ENCODE measurements at places on chromosomes 7 and 10.

DNA sequence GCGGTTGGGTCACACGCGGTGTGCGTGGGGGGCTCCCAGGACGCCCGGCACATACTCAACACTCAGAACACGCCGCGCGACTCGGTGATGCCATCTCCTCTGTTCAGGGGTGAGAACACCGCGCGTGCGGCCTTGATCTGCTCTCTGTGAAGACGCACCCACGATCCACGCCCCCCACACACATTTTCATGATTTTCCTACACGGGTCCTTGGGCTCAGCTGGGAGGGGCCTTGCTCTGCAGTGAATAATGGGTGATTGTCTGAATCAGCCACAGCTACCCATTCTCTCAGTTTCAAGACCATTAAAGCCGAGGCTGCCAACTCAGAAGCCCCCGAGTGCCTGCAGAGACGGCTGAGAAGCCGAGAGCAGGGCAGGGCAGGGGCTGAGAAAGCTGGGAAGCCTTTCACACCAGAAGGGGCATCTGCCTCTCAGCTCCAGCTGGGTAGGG is 54.3 kb upstream of the PDGFA start:
- DNase-seq: no peak

DNA sequence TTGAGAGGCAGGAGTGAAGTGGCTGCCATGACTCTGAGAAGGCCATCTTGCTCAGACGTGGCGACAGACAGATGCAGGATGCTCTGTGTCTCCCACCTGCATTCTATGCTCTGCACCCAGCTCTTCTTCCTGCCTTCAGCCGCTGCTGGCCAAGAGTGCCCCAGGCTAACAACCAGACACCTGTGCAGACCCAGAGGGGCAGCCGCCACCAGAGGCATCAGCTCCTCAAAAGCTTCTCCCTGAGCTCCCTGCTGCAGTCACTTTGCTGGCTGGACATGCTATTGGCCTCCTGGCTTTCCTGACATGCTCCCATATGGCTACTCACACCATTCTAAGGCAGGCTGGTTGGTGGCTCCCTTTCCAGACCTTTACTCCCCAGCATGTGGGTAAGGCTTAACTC is 70.6 kb upstream of the GRB10 start:
- DNase-seq: no peak

DNA sequence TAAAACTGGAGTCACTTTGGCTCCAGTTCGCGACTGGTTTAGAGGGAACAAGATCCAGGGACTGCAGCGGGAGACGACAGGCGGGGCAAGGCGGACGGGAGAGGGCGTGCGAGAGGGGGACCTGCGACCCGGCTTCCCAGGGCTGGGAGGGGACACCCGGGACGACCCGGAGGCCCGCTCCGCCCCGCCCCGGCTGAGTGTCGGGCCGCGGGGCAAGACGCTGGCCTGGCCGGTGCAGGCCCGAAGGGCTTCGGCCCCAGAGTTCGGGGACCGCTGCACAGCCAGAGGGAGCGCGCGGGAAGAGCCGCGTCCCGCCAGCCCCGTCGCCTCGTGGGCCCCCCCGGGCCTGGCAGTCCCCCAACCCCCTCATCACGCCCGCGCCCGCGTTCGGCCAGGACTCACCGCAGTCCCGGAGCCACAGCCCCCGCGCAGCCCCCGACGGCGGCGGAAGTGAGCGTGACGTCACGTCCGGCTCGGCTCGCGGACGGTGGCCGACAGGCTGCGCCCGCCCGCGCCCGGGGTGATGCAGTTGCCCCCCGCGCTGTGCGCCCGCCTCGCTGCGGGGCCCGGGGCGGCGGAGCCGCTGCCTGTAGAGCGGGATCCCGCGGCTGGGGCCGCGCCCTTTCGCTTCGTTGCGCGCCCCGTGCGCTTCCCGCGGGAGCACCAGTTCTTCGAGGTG is at the start of the genes TUBGCP2 and ZNF511:
TSS of gene TUBGCP2 (minus strand) at position 452 of the 679 bp plus-strand sequence. CDS start 5,931 bp downstream, outside the sequence.
TSS of gene ZNF511 (plus strand) at position 494 of the 679 bp plus-strand sequence. CDS start at position 524, 30 bp downstream.
- peak; percentile 37 for DNase-seq

DNA sequence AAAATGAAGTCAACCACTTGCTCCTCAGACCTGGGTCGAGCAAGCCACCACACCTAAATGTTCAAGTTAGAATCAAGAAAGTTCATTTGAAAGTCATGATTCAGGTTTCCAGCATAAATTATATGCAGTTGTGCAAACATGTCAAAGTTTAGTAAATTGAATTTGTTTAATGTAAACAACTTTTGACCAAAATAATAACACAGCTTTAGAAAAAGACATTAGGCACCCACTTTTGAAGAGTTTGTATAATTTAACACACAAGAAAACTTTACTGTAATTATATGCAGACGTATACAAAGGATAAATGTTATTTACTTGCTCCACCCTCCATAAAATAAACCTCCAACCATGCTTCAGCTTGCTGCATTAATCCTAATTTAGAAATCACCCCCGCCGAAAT is 680.0 kb downstream of the LRMDA start:
- DNase-seq: no peak

DNA sequence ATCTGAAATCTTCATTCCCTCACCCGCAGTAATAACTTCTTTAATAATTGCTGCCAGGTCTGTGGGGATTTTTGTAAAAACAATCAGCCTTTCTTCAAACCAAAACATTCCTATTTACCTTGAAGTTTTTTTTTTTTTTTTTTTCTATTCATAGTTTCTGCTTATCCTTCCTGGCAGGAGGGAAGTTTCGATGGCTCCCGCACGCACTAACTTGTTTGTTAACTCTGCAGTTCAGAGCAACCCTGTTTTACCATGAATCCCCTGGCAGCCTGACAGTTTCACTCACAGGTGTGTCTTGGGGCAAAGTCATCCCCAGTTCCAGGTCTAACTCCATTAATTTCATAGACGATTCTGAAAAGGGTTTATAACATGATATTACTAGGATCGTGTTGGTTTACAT is 149.3 kb downstream of the KLF6 start:
- no peak for DNase-seq

GRCh38 chr10:59880971-59881510 is 25.3 kb downstream of the CCDC6 start:
- no peak for DNase-seq

- peak; percentile 98 for DNase-seq
These were observed 95.3 kb downstream of the LRRC4 start for GRCh38 chr7:127935847-127936376.

GRCh38 chr10:87850742-87851205 is 12.6 kb downstream of the KLLN start:
- no peak for DNase-seq

- no peak for DNase-seq
These were observed 58.0 kb downstream of the CREB5 start for GRCh38 chr7:28470344-28470743.

GRCh38 chr7:72785166-72785955 is 42.6 kb downstream of the TYW1B start:
- DNase-seq: no peak

DNA sequence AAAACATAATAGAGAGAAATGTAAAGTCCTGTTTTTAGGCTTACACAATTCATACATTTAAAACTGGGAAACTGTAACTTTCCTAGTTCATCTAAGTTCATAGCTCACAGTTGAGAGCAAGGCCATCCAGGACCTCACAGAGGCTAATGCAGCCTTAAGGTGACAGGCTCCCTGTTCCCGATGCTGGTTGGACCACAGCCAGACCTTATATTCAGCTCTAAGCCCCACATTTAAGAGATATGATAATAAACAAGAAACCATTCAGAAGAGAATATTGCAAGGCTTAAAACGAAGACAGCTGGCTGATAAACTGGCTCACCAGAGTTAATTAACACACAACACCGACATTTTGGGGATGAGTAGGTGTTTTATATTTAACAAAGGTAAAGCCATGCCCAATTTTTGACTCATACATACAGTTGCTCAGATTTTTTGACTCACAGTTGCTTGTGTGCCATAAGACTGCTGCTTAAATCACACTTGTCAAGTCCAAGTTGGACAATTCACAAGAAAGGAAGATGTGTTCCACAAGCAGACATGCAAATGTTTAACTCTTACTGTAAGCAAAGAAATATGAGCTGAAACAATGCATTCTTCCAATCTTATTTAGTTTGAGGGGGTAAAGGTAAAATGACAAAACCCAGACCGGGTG is 41.1 kb upstream of the TMEM213 start:
- DNase-seq: peak; percentile 28

- no peak for DNase-seq
These were observed 270.7 kb downstream of the RPS24 start for GRCh38 chr10:78304091-78305045.

- no peak for DNase-seq
These were observed 343.9 kb downstream of the BMPER start for GRCh38 chr7:34249192-34249591.

GRCh38 chr7:35477609-35478008 is 217.3 kb downstream of the HERPUD2 start:
- DNase-seq: no peak

DNA sequence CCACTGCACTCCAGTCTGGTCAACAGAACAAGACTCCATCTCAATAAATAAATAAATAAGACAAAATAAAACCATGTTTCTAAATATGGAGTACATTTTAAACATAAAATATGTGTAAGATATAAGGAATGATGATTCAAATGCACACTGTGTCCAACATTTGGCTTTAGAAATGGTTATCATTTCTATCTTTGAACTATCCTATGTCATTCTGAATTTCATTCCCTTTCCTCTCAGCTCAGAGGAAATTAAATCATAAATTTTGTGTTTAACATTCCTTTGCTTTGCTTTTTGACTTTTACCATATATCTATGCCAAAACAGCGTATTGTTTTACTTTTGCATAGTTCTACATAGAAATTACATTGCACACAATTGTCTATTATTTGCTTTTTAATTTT is 130.9 kb downstream of the GNAT3 start:
- no peak for DNase-seq

DNA sequence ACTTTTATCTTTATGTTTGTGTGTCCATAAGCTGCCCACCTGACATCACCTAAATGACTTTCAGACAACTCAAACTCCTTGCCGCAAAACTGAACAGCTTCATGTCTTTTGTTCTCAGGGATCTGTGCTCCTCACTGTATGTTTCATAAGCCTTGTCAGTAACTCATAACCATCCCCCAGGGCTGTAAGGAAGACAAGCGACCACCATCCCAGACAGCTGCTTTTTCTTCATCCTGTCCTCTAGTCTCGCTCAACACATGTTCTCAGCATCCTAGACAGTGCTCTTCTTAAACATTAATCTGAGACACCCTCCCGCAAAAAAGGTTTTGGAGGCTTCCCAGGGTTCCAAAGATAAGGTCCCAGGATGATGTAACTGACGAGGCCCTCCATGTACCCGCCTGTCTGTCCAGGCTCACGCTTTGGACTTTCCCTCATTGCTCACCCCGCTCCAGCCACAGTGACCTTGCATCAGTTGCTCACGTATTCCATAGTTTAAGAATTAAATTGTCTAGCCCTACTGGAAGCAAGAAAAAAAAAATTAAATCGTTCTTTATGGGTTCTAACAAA is 69.8 kb downstream of the MAP3K8 start:
- DNase-seq: no peak

DNA sequence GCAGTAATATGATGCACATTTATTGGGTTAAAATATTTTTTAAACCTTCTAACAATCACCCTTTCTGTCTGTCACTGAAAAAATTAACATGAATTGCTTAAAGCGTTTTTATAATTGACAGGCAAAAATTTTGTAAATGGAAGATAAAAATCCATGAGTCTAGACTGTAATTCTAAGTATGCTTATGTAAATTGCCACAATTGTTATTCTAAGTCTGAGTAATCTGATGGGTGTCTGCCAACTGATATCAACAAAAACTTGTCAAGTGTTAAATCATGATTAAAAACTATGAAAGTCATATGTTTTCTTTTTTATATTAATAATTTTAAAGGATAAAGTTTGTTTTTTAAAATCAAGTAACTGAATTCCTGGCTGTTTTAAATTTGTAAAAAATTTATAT is 208.2 kb downstream of the CDK14 start:
- no peak for DNase-seq

GRCh38 chr10:104433669-104434068 is 80.0 kb downstream of the CFAP58 start:
- DNase-seq: no peak

- DNase-seq: no peak
These were observed 94.2 kb downstream of the CD36 start for GRCh38 chr7:80732630-80733029.

GRCh38 chr7:124432009-124432578 is 333.5 kb downstream of the GPR37 start:
- no peak for DNase-seq

GRCh38 chr7:24880886-24881285 is 99.1 kb downstream of the OSBPL3 start:
- DNase-seq: no peak

DNA sequence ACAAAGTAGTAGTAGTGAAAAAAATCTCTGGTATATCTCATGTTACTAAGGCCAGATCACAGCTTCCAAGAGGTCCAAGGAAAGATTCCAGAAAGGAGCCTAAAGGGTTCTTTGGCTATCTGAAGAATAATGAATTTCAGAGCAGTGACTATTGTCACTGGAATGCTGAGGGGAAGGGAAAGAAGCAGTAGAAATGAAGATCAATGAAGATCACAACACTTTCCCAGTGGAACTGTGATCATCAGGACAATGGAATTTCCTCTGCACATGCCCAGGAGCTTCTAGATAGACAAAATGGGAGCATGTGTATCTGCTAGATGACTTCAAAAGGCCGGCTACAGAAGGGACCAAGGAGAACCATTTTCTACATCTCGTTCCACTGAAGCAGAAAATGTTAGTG is 219.5 kb upstream of the PHYHIPL start:
- no peak for DNase-seq

DNA sequence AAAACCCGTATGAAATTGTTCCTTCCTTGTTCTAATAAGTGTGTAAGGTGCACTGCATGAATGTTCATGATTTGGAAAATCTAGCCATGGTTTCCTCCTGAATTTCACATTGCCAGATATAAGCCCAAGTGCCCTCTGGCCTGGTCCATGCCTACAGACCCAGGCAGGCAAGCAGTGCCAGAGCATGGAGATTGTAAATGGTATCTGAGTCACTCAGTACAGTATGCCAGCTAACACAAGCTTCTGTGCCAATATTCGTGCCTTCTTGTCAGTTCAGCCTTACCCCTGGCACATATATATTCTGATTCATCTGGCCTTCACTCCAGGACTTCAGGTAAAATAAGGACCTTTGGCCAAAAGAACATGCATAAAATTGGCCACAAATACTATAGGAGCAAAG is 38.4 kb upstream of the PDE1C start:
- DNase-seq: no peak

DNA sequence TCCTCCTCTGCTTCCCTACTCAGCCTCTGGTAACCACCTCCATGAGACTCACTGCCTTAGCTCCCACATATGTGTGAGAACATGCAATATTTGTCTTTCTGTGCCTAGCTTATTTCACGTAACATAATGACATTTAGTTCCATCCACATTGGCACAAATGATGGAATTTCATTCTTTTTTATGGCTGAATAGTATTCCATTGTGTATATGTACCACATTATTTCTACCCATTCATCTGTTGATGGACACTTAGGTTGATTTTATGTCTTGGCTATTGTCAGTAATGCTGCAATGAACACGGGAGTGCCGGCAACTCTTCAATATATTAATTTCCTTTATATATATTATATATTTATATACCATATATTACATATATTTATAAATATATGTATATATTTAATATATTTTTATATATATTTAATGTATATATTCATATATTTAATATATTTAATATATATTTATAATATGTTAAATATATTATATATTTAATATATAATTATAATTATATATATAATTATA is 1046.9 kb downstream of the DNAJB9 start:
- DNase-seq: no peak

GRCh38 chr7:158120316-158120715 is 467.3 kb downstream of the PTPRN2 start:
- no peak for DNase-seq
